GM19239 (cell line): ENCODE measurements at places on chromosomes 3 and 15.

GRCh38 chr3:157453824-157454223, 17.2 kb downstream of the PTX3 start:
- DNase-seq: no peak

DNA sequence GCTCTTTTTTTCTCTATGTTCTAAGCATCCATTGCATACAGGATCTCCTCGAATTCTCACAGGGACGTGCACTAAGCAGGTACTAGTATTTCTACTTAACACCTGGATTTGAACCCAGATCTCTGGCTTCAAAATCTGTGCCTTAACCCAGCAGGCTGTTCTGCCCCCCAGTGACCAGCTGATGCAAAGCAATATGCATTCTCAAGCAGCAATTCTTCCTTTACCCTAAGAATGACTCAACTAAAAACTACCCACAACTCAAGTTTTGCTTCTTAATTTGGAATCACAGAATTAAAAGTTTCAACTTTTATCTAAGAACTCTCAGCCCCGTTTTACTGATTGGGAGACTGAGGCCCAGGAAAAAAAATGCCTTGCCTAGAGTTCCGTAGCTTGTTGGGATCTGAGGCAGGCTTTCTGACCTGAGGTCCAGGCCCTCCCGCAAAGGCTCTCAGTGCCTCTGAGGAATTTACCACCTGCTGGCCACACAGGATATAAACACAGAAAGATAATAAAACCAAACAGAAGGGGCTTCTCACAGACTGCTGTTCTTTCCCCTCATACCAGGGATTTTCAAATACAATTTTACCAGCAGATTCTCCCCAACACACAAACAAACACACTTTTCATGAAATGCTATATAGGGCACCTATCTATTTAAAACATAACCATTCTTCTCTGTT, 115.4 kb upstream of the RAD18 start:
- DNase-seq: no peak

DNA sequence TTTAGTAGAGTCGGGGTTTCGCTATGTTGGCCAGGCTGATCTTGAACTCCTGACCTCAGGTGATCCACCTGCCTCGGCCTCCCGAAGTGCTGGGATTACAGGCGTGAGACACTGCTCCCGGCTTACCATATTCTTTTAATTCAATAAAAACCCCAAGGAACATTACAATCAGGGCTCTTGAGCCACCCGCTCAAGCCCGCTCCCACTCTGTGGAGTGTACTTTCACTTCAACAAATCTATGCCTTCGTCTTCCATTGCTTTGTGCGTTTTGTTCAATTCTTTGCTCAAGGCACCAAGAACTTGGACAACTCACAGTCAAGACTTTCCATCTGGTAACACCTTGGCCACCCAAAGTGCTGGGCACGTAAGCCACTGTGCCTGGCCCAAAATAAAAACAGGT, 63.0 kb upstream of the PPIB start:
- no peak for DNase-seq

GRCh38 chr3:177300039-177300833, 103.0 kb upstream of the TBL1XR1 start:
- peak; percentile 24 for DNase-seq

- DNase-seq: no peak
Measured at GRCh38 chr3:54433846-54434245, 311.5 kb downstream of the CACNA2D3 start.

- no peak for DNase-seq
Measured at GRCh38 chr15:61459785-61460707, 230.9 kb upstream of the RORA start.

GRCh38 chr15:49606594-49606993, 14.0 kb downstream of the FAM227B start:
- DNase-seq: no peak

DNA sequence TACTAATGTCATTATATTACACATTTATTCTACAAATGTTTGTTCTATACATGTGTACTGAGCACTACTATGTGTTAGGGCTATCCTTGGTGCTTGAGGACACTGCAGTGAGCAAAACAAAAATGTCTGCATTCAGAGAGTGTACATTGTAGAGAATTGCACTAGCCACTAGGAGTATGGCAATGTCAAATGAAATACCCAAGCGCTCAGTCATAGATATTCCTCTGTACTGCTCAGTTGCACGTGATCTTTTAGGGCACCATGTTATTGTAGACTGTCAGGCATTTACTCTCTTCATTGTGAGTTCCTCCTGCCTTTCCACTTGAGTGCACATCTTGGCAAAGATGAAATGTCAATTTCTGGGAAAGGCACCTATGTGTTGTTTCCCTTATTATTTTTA, 36.8 kb downstream of the FNDC3B start:
- DNase-seq: no peak

GRCh38 chr3:148531836-148532235, 165.9 kb upstream of the AGTR1 start:
- DNase-seq: no peak

GRCh38 chr3:136916223-136916622, 41.6 kb upstream of the IL20RB start:
- DNase-seq: no peak

DNA sequence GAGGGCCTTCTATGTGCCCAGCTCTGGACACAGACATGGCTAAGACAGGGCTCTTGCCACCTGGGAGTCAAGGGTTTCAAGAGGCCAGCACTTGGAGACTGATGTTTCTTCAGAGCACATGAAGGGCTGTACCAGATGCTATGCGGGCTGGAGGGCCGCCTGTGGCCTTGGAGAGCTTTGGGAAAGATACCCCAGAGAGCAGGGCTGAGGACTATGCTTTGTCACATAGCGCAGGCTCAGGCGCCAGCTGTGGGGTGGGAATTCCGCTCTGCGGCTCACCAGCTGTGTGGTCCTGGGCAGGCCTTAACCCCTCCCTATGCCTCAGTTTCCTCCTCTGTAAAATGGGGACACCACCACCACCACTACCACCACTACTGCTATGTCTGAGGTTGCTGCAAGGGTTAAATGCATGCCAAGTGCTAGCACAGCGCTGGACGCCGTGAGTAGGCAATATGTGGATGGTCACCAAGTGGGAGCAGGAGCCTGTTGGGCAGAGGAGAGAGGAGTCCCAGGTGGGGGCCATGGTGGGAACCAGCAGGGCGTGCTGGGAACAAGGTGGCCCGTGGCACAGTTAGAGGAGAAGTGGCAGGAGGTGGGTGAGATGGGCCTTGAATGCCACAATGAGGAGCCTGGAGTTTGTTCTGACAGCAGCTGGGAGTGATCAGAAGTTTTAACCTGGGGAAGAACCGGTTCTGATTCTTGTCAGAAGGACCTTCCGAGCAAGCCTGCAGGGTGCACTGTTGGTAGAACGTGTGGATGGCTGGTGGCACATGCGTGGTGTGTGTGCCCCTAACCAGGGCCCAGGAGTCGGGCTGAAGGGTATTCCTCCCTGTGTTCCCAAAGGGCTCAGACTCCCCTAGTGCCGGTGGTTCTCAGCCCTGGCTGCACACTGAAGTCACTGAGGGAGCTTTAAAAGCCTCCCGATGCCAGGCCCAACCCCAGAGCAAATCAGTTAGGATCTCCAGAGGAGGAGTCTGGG, 41.7 kb downstream of the FEM1B start:
- DNase-seq: no peak

DNA sequence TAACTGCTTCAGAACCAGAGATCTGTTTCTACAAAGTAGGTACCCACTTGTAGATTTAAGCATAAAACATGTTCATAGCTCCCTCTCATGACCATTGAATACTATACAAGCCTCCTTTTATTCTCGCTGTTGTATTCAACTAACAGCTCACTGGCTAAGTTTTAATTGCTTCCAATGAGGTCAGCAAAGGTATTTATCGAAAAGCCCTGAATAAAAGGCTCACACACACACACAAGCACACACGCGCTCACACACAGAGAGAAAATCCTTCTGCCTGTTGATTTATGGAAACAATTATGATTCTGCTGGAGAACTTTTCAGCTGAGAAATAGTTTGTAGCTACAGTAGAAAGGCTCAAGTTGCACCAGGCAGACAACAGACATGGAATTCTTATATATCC, at the start of gene FGF7:
TSS of gene FGF7 (plus strand) at position 222 of the 400 bp plus-strand sequence. CDS start 1,056 bp downstream, outside the sequence.
- DNase-seq: no peak

DNA sequence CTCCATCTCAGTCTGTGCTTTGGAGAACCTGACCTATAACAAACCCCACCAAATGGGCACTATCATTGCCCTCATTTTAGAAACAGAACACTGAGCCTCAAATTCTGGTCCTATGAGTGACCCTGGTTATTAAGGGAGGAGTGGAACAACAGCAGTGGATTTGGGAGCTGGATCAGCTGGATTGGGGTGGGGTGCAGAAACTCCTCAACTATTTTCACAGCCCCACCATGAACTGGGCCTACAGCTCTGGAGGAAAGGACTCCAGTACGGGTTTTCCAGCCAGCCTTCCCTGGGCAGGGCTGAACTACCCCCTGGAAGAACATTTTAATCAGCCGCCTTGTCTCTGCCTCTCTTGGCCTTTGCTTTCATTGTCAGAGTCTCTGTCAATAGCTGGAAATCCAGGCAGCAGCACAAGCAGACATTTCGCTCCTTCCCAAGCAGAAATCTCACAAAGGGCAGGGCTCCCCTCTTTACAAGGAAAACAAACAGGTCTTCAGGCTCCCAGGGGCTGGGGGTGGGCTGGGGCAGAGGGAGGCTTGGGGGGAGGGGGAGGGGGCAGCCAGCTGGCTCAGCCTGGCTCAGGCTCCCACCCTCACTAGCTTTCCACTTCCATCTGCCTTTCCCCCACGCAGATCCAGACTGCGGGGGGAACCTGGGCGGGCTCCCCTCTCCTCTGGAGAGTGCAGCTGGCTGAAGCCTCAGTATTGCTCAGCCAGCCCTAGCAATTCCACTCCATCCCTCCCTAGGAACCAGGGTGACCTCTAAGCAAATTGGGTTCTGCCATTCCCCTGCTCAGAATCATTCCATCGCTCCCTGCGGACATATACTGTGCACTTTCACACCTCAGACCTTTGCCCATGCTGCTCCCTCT, 13.7 kb upstream of the TLE3 start:
- no peak for DNase-seq

DNA sequence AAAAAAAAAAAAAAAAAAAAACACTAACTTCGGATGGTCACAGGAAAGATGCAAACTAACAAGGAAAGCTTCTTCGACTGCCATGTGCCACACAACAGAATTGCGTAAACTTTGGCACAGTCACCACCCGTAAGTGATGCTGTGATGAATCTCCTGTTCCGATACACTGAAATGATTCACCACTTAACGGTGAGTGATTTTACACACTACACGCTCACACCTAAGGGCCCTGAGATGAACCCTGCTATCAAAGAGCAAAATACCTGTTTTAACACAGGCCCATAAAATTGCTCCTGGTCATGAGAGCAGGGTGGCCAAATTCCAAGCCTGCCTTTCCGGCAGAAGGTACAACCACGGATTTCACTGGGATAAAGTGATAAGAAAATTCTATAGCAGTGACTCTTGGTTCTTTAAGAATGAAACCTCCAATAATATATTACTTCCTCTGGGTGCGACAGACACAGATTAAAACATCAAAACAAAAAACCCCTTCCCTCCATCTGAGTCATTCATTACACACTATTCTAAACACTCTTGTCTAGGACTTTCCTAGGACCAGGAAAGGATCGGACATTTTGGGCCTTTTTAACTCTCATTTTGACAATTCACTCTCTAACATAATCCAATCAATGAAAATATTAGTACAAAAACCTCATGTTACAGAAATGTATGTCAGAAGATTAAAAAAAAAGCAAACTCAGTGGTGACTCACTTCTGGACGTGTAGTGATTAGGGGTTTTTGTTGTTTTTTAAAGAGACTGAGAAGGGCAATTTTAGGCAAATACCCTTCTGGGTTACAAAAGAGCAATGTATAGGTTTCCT, 28.3 kb downstream of the LRIG1 start:
- DNase-seq: no peak

- no peak for DNase-seq
Measured at GRCh38 chr3:155853214-155854140, 750 bp downstream of the SLC33A1 start.

GRCh38 chr3:10002951-10003350, 16.3 kb upstream of the EMC3 start:
- DNase-seq: no peak

- no peak for DNase-seq
Measured at GRCh38 chr3:42300778-42301177, 34.8 kb upstream of the CCK start.

- no peak for DNase-seq
Measured at GRCh38 chr3:114794894-114795630, 352.0 kb downstream of the ZBTB20 start.

DNA sequence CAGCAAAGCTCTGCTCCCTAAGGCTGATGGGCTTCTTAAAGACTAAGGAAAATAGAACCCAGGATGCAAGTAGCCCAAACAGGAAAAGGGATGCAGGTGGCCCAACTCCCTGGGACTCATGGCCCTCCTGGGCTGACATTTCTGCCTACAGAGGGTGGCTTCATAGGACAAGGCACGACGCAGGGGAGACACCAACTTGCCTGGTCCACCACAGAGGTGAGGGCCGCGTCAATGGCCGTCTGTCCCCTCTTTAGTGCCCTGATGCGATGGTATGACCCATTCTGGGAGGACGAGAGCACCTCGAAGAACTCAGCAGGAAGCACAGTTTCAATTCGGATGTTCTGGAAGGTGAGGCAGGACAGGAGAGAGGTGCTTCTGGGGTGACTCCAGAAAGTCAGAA, 44.0 kb downstream of the NUP210 start:
- DNase-seq: no peak

- no peak for DNase-seq
Measured at GRCh38 chr3:122013448-122013925, 8.6 kb downstream of the ILDR1 start.

DNA sequence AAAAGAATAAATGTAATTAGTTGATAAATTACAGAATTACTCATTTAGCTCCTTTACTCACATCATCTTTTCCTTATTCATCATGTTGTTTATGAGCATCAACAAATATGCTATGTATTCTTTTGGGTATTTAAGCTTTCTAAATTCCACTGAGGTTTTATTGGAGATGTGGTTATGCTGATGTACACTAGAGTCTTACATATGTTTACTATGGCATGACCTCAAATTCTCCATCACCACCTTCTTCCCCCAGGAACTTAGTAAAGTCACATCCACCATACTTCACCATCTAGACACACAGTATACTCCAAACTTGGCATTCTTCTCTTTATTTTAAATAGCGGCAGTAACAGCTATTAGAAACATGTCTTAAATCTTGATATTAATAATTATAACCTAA, 74.1 kb upstream of the MELTF start:
- DNase-seq: no peak

DNA sequence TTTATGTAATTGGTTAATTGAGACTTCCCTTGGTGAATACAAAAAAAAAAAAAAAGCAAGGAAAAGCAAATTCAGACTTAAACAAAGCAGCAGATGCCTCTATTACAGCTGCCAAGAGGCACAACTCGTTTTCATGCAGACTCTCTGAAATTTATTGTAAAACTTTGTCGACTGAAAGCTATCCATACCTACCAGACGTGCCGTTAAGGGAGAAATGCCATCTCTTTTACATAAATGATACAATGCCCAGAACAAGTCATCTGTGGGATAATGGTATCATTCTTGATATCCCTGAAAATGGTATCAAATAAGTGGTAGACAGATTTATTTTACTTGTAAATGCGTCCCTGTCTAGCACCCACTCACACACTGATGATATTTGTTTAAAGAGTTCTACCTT, 724.2 kb downstream of the NSUN3 start:
- no peak for DNase-seq

- DNase-seq: no peak
Measured at GRCh38 chr3:1613962-1614361, 484.7 kb upstream of the CNTN4 start.

GRCh38 chr3:13588993-13589392, 40.1 kb downstream of the FBLN2 start:
- no peak for DNase-seq
